ENCODE measurements at places on chromosomes 3 and 15.

DNA sequence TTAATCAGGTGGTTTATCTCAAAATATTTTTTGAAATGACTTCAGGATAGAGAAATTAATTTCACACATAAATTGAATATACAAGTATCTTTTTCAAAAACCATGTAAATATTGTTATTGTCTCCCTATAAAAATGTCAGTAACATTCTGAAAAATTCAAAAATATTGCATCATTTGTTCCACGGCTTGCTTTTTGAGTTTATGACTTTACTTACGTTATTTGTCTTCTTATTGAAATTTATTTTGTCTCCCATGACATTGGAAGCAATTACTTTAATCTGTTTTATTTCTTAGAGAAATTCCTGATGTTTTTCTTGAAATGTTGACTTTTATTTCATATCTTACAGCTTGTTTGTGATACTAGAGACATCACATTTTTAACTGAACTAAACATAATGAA lies 56.9 kb upstream of the P2RY1 start:
- no peak for DNase-seq

DNA sequence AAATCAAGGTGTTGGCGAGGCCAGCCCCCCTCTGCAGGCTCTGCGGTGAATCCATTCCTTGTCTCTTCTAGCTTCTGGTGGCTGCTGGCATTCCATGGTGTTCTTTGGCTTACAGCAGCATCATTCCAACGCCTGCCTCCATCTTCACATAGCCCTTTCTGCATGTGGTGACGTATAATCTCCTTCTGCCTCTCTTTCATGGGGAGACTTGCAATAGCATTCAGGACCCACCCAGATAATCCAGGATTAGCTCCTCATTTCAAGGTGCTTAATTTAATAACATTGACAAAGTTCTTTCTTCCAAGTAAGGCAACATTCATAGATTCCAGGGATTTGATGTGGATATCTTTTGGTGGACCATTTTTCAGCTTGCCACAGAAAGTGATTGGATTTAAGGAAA lies 35.8 kb downstream of the ISG20 start:
- no peak for DNase-seq

DNA sequence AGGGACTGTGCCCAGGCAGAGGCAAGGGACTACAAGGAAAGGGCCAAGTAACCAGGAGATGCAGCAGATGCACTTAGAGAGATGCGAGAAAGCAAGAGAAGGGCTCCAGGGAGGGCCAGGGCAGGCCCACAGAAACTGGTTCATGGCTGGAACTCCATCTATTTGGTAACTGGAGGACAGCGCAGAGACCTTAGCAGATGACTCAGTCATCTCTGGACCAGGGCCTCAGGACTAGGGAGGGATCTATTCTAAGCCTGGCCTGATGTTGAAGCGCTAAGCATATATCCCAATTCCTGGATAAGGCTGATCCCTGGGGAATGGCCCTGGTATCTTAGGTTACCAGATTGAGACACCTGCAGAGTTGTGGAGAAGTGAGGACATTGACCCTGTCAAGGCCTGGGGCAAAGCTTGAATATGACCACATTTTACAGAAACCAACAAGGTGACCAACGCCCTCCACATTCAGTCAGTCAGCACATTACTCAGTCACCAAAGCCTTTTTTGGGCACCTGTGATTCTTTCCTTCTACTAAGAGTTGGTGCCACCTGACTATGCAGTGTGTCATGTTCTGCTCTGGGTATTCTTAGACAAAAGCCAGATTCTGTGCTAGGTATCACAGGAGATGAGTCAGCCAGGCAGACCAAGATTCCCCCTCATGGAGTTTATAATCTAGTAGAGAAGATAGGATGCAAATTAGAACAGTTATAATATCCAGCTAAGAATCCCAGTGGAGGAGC lies 68.4 kb upstream of the SLCO3A1 start:
- no peak for DNase-seq

GRCh38 chr3:153285194-153285641 lies 123.2 kb downstream of the RAP2B start:
- no peak for DNase-seq

- no peak for DNase-seq
Measured at GRCh38 chr3:140896997-140897396, 44.6 kb upstream of the SLC25A36 start.

- no peak for DNase-seq
Measured at GRCh38 chr3:29822071-29822470, 541.2 kb downstream of the RBMS3 start.

GRCh38 chr3:102006812-102007485 lies 157.6 kb downstream of the NFKBIZ start:
- no peak for DNase-seq

- DNase-seq, result no peak
Measured at GRCh38 chr3:171457607-171458061, 2.6 kb downstream of the TNIK start.

DNA sequence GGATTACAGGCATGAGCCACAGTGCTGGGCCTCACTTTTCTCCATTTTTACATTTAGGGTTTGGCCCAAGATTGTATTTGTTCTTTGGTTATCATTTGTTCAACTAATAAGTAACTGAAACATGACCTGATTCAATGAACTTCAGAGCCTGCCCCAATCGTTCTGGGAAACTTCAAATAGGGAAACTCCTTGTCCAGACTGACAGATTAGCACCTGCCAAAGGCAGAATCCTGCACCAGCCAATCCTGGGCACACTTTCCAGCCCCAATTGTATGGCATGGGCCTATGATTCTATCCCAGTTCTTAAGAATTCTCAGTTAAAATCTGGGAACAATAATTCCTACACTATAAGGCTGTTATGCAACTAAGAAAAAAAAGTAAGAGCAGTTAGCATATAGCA lies 18.3 kb upstream of the RAB43 start:
- DNase-seq, result no peak

GRCh38 chr3:118744186-118744585 lies 290.5 kb downstream of the IGSF11 start:
- no peak for DNase-seq

GRCh38 chr3:104961851-104962250 lies 404.9 kb upstream of the ALCAM start:
- no peak for DNase-seq

- DNase-seq, result no peak
Measured at GRCh38 chr15:64693134-64693533, 82.3 kb downstream of the RBPMS2 start.

DNA sequence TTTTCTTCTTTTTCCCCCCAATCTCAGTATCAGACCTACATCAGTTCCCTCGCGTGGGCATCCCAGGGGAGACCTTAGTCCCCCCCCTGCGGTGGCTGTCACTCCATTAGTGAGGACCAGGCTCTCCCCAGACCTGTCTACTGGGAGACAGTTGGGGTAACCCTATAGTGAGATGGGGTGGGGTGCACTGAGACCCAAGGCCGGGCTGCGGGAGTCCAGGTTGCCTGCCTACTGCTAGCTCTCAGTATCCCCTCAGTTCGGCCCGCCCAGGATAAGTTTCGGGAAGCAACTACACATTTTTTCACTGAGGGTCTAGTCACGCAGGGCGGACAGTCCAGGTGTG lies 671 bp upstream of the DCUN1D1 start:
- no peak for DNase-seq

DNA sequence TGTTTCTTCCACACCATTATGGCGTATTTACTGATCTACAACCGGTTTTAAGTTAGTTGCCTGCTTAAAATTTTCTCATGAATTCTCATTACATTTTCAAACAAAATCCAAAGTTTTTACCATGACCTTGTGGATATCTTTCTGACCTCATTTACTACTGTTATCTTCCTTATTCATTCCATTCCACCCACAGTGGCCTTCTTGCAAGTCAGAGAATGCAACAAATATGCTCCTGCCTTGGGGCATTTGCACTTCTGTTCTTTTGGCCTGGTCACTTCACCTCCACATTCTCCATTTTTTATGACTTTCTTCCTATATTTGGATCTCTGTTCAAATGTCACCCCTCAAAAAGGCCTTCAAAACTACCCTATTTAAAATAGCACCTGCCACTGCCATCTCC lies 8.8 kb upstream of the SLC15A2 start:
- no peak for DNase-seq

- DNase-seq, result no peak
Measured at GRCh38 chr3:100900671-100901335, 92.4 kb downstream of the ABI3BP start.

- no peak for DNase-seq
Measured at GRCh38 chr3:45140141-45140769, 5.9 kb downstream of the CDCP1 start.

- DNase-seq, result no peak
Measured at GRCh38 chr3:123800362-123800682, 83.8 kb downstream of the MYLK start.

DNA sequence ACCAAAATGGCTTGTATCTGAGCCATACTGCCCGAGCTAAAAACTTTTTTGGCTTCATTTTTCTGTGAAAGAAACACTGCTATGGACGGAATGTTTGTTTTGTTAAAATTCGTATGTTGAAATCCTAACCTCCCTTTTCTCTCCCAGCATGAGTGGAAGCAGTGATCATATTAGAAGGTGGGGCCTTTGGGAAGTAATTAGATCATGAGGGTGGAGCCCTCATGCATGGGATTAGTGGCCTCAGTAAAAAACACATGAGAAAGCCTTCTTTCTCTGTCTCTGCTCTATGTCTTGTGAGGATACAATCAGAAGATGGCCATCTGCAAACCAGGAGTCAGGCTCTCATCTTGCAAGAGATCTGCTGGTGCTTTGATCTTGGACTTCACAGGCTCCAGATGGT lies 7.4 kb upstream of the FNDC3B start:
- DNase-seq, result no peak

DNA sequence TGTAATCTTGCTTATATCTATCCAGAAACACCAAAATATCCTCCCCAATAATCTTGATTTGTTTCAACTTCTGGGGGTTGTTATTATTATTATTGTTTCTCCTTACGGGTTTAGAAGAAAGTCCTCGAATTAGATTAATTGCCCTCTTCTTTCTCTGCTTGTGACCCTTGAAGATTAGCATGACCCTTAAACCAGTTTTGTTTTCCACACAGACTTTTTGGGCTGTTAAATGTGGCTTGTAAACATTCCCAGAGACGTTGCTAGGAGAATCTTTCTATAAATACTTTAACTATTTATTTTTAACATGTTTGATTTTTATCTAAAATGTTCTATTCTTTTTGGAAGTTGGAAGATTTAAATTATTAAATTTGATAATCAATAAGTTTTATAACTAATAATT lies 4.3 kb upstream of the SUCNR1 start:
- no peak for DNase-seq

DNA sequence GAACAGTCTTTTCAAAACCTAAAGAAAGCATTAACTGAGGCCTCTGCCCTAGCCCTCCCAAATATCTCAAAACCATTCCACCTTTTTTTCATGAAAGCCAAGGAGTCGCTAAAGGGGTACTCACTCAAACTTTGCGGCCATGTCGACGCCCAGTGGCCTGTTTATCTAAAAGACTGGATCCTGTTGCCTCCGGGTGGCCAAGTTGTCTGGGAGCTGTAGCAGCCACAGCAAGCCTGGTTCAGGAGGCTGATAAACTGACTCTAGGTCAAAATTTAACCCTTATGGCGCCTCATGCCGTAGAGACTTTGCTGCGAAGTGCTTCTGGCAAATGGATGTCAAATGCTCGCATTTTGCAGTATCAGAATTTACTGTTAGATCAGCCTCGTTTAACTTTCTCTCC lies 39.5 kb downstream of the ZBTB11 start:
- no peak for DNase-seq

- no peak for DNase-seq
Measured at GRCh38 chr3:66419036-66419435, 81.8 kb downstream of the LRIG1 start.

DNA sequence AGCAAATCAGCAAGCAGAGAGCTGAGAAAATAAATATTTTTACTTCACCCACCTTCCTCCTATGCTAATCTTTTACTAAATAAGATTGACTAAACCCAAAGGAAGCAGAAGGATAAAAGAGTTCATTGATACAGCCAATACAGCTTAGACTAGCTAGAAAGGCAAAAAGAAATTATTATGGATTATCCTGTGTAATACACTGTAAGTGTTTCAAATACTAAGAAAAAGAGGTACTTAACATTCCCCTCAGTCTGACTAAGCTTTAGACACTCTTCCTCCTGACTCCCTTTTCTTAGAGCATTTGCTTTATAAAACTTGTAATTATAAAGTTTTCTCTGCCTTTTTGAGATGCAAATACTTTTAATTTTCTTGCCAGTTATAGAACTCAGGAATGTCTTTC lies 848.9 kb upstream of the CADM2 start:
- no peak for DNase-seq

GRCh38 chr3:99808163-99808794 lies 9.4 kb upstream of the CMSS1 start:
- DNase-seq, result peak; percentile 60

GRCh38 chr3:45933591-45933990 lies 9.7 kb upstream of the CXCR6 start:
- no peak for DNase-seq

GRCh38 chr3:171874879-171875278 lies 31.7 kb downstream of the TMEM212 start:
- DNase-seq, result no peak

GRCh38 chr3:170499562-170500156 lies 81.0 kb downstream of the CLDN11 start:
- DNase-seq, result no peak

GRCh38 chr15:70071799-70072198 lies 25.9 kb downstream of the TLE3 start:
- DNase-seq, result no peak

DNA sequence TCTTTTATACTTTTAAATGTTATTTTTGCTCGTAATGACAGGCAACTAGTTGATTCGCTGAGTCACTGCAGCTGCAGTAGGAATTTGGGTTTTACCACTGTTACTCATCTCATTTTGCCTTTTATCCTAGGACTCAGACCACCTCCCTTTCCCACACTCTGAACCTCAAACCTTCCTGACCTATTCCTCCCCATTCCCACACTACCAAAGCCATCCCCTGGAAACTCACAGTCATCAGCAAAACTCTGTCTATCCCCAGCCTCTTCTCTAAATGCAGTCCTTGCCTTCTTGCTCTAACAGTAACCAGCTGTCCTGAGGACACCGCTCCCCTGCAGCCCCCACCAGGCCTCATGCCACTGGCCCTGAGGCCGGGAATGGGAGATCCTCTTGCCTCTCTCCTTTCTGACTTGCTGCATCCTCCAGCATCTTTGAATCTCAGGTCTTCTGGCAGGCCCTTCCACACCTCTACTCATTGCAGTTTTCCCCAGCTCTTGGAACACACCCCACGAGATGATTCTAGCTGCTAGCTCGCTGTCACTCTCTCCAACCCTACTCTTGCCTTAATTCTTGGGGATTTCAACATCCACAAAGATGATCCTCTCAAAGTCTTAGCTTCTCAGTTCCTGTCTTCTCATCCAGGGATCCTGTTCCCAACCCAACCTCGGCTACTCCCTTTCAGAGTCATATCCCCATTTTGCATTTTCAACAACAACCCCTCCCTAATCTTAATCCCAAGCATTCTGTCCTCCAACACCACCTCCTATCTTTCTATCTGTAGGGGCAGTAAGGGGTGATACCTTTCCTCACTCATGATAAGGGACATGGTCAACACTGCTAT lies 55.9 kb upstream of the C3orf80 start:
- DNase-seq, result no peak

- no peak for DNase-seq
Measured at GRCh38 chr3:108098003-108098370, 7.2 kb upstream of the CD47 start.
